ENCODE measurements at places on chromosomes 3 and 15.
A peak's percentile ranks its signal among the peaks of the same experiment; 100 is the strongest.

- 0 out of 2 replicates have a peak, but pooled peaks cover 2% of the 10 kb centered on the region for H3K4me1 ChIP-seq
- H3K27me3 ChIP-seq, result no peaks in the 10 kb centered on the region
- DNase-seq, result no peak
- no peaks in the 10 kb centered on the region for H3K36me3 ChIP-seq
Observed at GRCh38 chr3:183532620-183533411, 22.7 kb downstream of the KLHL6 start.

GRCh38 chr3:134911586-134912548, 116.8 kb downstream of the EPHB1 start:
- no peak overlapping the region for H3K27ac ChIP-seq
- H3K4me1 ChIP-seq, result no peaks in the 10 kb centered on the region
- no peaks in the 10 kb centered on the region for H3K36me3 ChIP-seq
- DNase-seq, result no peak
- no peaks in the 10 kb centered on the region for H3K27me3 ChIP-seq
- no peak overlapping the region for H3K4me3 ChIP-seq

- peaks cover 3% of the 10 kb centered on the region for H3K4me1 ChIP-seq
- no peaks in the 10 kb centered on the region for H3K27me3 ChIP-seq
- H3K27ac ChIP-seq, result no peak overlapping the region
- H3K36me3 ChIP-seq, result no peaks in the 10 kb centered on the region
- no peak overlapping the region for H3K4me3 ChIP-seq
Observed at GRCh38 chr15:57057134-57057930, 138.9 kb downstream of the TCF12 start.

DNA sequence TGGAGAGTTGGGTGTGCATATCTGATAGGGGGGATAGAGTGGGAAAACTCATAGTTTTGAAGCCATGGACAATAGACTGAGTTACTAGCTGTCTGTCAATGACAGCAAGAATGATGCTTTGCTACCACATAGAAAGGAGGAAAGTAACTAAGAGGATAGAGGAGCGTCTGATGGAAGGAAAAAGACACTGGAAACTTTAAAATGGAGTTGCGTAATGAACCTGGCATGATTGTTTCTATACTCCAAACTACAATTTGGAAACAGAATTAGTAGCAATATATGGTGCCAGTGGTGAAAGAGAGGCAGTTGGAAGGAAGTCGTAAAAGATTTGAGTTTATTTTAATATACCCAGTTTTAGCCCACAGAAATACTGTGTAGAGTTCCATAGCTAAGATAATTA, 163.6 kb downstream of the TUSC7 start:
- H3K4me1 ChIP-seq, result no peaks in the 10 kb centered on the region
- no peaks in the 10 kb centered on the region for H3K27me3 ChIP-seq
- H3K36me3 ChIP-seq, result peaks cover 3% of the 10 kb centered on the region
- H3K27ac ChIP-seq, result no peak overlapping the region

- no peak overlapping the region for H3K27ac ChIP-seq
- H3K27me3 ChIP-seq, result no peaks in the 10 kb centered on the region
- no peaks in the 10 kb centered on the region for H3K36me3 ChIP-seq
- H3K4me1 ChIP-seq, result no peaks in the 10 kb centered on the region
Observed at GRCh38 chr3:165011557-165011956, 66.7 kb downstream of the SI start.

- no peak overlapping the region for H3K4me3 ChIP-seq
- no peaks in the 10 kb centered on the region for H3K36me3 ChIP-seq
- peak; percentile 47 for DNase-seq
- peaks cover 3% of the 10 kb centered on the region for H3K4me1 ChIP-seq
- no peaks in the 10 kb centered on the region for H3K27me3 ChIP-seq
- H3K27ac ChIP-seq, result no peak overlapping the region
Observed at GRCh38 chr15:74172701-74173379, 670 bp upstream of the ISLR start.

- no peak overlapping the region for H3K4me3 ChIP-seq
- peak; percentile 10 for DNase-seq
- no peaks in the 10 kb centered on the region for H3K27me3 ChIP-seq
- H3K27ac ChIP-seq, result no peak overlapping the region
- no peaks in the 10 kb centered on the region for H3K36me3 ChIP-seq
- H3K4me1 ChIP-seq, result no peaks in the 10 kb centered on the region
Observed at GRCh38 chr3:128320551-128321340, 145.9 kb downstream of the DNAJB8 start.

- no peaks in the 10 kb centered on the region for H3K4me1 ChIP-seq
- DNase-seq, result no peak
- no peak overlapping the region for H3K27ac ChIP-seq
- no peak overlapping the region for H3K4me3 ChIP-seq
- H3K27me3 ChIP-seq, result no peaks in the 10 kb centered on the region
Observed at GRCh38 chr3:48077815-48078214, 61.6 kb upstream of the MAP4 start.

GRCh38 chr15:65981837-65982626, 112.7 kb downstream of the RAB11A start:
- no peaks in the 10 kb centered on the region for H3K27me3 ChIP-seq
- peak overlapping the region; percentile 71 for H3K4me3 ChIP-seq
- H3K27ac ChIP-seq, result no peak overlapping the region
- H3K4me1 ChIP-seq, result peaks cover 3% of the 10 kb centered on the region

DNA sequence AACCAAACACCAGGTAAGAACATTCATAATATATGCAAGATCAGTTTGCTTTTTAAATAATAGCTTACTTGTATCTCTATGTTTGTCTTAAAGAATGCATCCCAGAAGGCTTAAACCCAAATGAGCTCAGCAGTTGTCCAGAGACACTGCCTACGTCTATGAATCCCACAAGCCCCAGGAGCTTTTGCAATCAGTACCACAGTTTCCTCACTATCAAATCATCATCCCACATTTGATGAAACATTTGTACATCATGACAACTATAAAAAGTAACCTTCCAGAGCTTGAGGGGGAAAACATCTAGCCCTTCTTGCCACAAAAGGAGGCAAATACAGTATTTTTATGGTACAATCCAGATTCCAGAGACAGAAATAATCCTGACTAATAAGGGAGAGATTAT, 63.7 kb downstream of the ATP8B4 start:
- no peak for DNase-seq
- no peaks in the 10 kb centered on the region for H3K4me1 ChIP-seq
- H3K27ac ChIP-seq, result no peak overlapping the region
- H3K4me3 ChIP-seq, result no peak overlapping the region

GRCh38 chr15:55829826-55830225, 86.9 kb upstream of the PRTG start:
- H3K27me3 ChIP-seq, result no peaks in the 10 kb centered on the region
- H3K4me3 ChIP-seq, result no peak overlapping the region
- H3K27ac ChIP-seq, result no peak overlapping the region
- no peaks in the 10 kb centered on the region for H3K36me3 ChIP-seq
- H3K4me1 ChIP-seq, result no peaks in the 10 kb centered on the region
- DNase-seq, result no peak

GRCh38 chr15:62730825-62731224, 311.7 kb upstream of the TPM1 start:
- H3K4me3 ChIP-seq, result no peak overlapping the region
- H3K27me3 ChIP-seq, result no peaks in the 10 kb centered on the region
- no peak for DNase-seq
- peaks cover 13% of the 10 kb centered on the region for H3K36me3 ChIP-seq

DNA sequence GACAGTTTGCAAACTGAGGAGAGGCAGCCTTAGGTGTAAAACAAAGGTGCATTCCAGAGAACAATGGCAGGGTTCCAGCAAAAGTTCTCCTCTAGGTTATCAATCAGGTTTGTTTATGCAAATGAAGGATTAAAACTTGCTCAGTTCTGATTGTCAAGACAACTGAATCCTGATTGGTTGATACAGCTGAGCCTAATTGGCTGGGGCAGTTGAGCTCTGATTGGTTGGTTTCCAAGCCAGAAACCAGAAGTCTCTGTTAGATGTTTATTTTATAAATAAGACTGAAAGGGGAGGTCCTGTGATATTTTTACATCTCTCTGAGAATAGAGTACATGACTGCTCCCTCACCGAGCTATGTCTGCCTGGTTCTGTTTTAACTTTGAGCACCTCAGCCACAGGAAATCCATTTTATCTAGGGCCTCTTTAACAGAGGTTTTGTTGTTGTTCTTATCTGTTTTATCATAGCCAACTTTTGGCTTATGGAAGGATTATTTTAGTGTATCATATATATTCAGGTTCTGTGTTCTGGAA, 37.8 kb downstream of the PPM1L start:
- H3K27ac ChIP-seq, result no peak overlapping the region
- H3K27me3 ChIP-seq, result no peaks in the 10 kb centered on the region
- no peak overlapping the region for H3K4me3 ChIP-seq
- H3K36me3 ChIP-seq, result no peaks in the 10 kb centered on the region

- DNase-seq, result peak; percentile 77
- H3K4me3 ChIP-seq, result peak overlapping the region; percentile 81
- H3K27ac ChIP-seq, result no peak overlapping the region
- H3K36me3 ChIP-seq, result peaks cover 2% of the 10 kb centered on the region
- no peaks in the 10 kb centered on the region for H3K27me3 ChIP-seq
- no peaks in the 10 kb centered on the region for H3K4me1 ChIP-seq
Observed at GRCh38 chr3:170038434-170039110, 777 bp downstream of the GPR160 start.

DNA sequence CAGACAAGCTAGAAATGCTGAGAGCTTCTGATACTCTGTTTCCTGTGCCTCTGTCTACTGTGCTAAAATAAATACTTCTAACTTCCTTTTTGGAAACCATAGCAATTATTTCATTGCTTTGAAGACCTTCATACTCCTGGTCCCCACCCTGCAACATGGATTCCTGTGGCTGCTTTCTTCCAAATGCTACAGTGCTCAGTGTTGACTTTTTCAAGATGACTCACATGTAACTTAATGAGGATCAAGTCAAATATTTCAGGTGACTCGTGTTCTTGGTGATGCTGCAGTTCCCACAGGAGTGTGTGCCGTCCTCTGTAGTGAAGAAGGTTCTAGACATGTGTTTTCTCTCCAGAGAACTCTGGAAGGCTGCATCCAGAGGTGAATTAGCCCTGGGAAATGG, 288.6 kb downstream of the CLSTN2 start:
- no peaks in the 10 kb centered on the region for H3K4me1 ChIP-seq
- DNase-seq, result no peak
- H3K36me3 ChIP-seq, result peaks cover 7% of the 10 kb centered on the region
- no peak overlapping the region for H3K27ac ChIP-seq

- DNase-seq, result no peak
- H3K27ac ChIP-seq, result no peak overlapping the region
- peaks cover 39% of the 10 kb centered on the region for H3K36me3 ChIP-seq
- no peak overlapping the region for H3K4me3 ChIP-seq
Observed at GRCh38 chr3:189982321-189982945, 138.3 kb downstream of the P3H2 start.

DNA sequence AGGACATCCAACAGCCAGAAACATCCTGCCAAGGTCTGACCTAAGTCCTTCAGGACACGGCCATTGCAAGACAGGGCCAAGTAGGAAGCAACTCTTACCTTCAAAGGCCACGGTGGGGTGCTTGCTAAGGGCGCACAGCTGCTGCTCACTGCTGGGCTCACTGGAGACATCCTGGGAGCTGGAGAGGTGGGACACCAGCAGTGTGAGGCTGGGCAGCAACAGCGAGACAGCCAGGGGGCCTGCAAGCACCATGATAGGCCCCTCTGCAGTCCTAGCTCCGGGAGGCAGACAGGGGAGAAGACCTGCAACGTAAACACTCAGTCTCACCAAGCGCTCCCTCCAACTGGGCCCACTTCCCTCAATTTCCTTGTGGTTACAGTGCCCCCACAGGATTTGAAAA, 79.2 kb downstream of the SEMA5B start:
- no peaks in the 10 kb centered on the region for H3K27me3 ChIP-seq
- peak; percentile 58 for DNase-seq
- no peak overlapping the region for H3K4me3 ChIP-seq
- no peak overlapping the region for H3K27ac ChIP-seq
- H3K36me3 ChIP-seq, result no peaks in the 10 kb centered on the region
- no peaks in the 10 kb centered on the region for H3K4me1 ChIP-seq

DNA sequence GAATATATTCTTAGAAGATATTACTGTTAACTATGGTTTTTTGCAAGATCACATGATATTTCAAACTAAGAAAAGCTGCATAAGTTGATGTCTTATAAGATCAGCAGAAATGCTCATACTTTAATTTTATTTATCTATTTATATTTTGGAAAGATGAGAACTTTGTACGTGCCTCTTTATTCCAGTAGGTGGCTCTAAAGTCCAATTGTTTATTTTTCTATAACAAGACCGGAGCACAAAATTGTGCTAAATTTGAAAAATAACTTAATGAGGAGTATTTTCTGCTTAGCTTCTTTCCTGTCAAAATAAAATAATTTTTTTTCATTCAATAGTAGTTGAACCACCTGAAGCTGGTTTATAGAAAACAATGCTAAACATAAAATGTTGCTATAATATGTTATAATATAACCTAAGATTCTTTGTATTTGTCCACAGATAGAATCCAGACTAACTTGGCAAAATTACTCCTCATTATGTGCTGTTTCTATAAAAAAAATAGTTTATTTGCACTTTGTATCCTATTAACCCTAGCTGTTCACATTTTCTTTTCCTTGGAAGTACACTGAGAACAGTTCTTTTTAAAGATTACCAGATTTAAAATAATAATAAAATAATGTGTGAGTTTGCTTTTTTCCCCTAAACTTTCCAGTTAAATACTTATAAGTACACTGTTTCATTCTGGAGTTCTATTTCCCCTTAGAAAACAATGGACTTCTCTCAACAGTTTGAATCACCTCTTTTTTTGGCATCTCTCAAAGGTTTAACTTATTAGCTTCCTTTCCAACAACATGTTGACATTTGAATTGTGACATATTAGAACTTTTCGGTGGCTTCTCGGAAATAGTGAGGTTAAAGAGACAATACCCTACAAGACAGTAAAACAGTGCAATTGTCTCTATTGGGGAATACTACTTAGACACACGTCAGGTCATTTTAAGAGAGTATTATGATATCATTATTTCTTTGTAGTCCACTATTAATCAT, 530.0 kb downstream of the MECOM start:
- H3K4me3 ChIP-seq, result no peak overlapping the region
- no peak for DNase-seq
- H3K27me3 ChIP-seq, result no peaks in the 10 kb centered on the region
- H3K27ac ChIP-seq, result no peak overlapping the region
- H3K36me3 ChIP-seq, result no peaks in the 10 kb centered on the region
- no peaks in the 10 kb centered on the region for H3K4me1 ChIP-seq

DNA sequence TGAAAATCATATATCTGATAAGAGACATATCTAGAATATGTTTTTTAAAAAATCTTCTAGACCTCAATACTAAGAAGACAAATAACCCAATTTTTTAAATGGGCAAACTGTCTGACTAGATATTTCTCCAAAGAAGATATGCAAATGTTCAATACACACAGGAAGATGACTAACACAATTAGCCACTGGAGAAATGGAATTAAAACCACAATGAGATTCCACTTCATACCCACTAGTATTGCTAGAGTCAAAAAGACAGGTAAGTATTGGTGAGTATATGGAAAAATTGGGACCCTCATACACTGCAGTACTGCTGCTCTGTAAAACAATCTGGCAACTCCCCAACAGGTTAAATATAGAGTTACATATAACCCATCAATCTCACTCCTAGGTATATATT, 33.1 kb upstream of the TOPAZ1 start:
- no peaks in the 10 kb centered on the region for H3K4me1 ChIP-seq
- no peak for DNase-seq
- H3K27me3 ChIP-seq, result no peaks in the 10 kb centered on the region

- DNase-seq, result no peak
- no peaks in the 10 kb centered on the region for H3K27me3 ChIP-seq
- H3K4me1 ChIP-seq, result no peaks in the 10 kb centered on the region
- H3K4me3 ChIP-seq, result no peak overlapping the region
- peaks cover 18% of the 10 kb centered on the region for H3K36me3 ChIP-seq
- no peak overlapping the region for H3K27ac ChIP-seq
Observed at GRCh38 chr15:95208988-95209387, 977.6 kb downstream of the MCTP2 start.

GRCh38 chr3:190012314-190012782, 108.3 kb downstream of the P3H2 start:
- H3K4me1 ChIP-seq, result peaks cover 9% of the 10 kb centered on the region
- H3K27me3 ChIP-seq, result no peaks in the 10 kb centered on the region
- H3K27ac ChIP-seq, result peak overlapping the region; percentile 39
- DNase-seq, result no peak
- peak overlapping the region; percentile 1 for H3K4me3 ChIP-seq

Data from H9 (cell line).